ENCODE measurements at places on chromosomes 3 and 15.

- H3K27ac ChIP-seq = no peak overlapping the region
- no peaks in the 10 kb centered on the region for H3K4me1 ChIP-seq
- no peaks in the 10 kb centered on the region for H3K36me3 ChIP-seq
- no peak for DNase-seq
- peaks cover 4% of the 10 kb centered on the region for H3K27me3 ChIP-seq
Measured at GRCh38 chr15:25884370-25884769, 21.2 kb upstream of the ATP10A start.

GRCh38 chr15:68413363-68414205, 18.4 kb downstream of the ITGA11 start:
- H3K4me3 ChIP-seq = no peak overlapping the region
- H3K27me3 ChIP-seq = peaks cover 6% of the 10 kb centered on the region
- no peaks in the 10 kb centered on the region for H3K36me3 ChIP-seq
- peak; percentile 5 for DNase-seq
- H3K4me1 ChIP-seq = no peaks in the 10 kb centered on the region
- H3K27ac ChIP-seq = no peak overlapping the region

GRCh38 chr15:46091860-46092450, 457.1 kb downstream of the SQOR start:
- no peak overlapping the region for H3K4me3 ChIP-seq
- H3K27me3 ChIP-seq = no peaks in the 10 kb centered on the region
- no peak overlapping the region for H3K27ac ChIP-seq
- no peak for DNase-seq
- H3K4me1 ChIP-seq = no peaks in the 10 kb centered on the region
- H3K36me3 ChIP-seq = no peaks in the 10 kb centered on the region

DNA sequence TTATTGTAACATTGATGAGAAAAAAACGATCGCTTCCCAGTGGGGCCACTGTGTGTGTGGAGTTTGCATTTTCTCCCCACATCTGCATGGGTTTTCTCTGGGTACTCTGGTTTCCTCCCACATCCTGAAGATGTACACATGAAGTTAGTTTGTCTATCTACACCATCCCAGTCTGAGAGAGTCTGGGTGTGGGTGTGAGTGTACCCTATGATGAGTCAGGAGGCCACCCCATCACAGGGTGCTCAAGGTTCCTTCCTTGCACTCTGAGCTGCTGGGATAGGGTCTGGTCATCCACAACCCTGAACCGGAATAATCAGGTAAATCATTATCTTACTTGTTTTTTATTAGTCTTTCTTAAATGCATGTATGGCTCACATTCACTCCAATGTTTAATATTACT, 457.1 kb downstream of the NTRK3 start:
- H3K27ac ChIP-seq = no peak overlapping the region
- H3K4me3 ChIP-seq = no peak overlapping the region
- peaks cover 1% of the 10 kb centered on the region for H3K27me3 ChIP-seq

- H3K4me3 ChIP-seq = no peak overlapping the region
- no peak overlapping the region for H3K27ac ChIP-seq
- no peaks in the 10 kb centered on the region for H3K27me3 ChIP-seq
- peaks cover 14% of the 10 kb centered on the region for H3K4me1 ChIP-seq
- H3K36me3 ChIP-seq = no peaks in the 10 kb centered on the region
Measured at GRCh38 chr15:41630616-41631217, 29.5 kb upstream of the MGA start.

GRCh38 chr3:51422211-51422610, 31.1 kb downstream of the RBM15B start:
- no peaks in the 10 kb centered on the region for H3K4me1 ChIP-seq
- peaks cover 20% of the 10 kb centered on the region for H3K36me3 ChIP-seq
- H3K27ac ChIP-seq = peak overlapping the region; percentile 58

- no peaks in the 10 kb centered on the region for H3K27me3 ChIP-seq
- no peak overlapping the region for H3K27ac ChIP-seq
- no peaks in the 10 kb centered on the region for H3K36me3 ChIP-seq
- H3K4me3 ChIP-seq = no peak overlapping the region
- no peak for DNase-seq
Measured at GRCh38 chr3:120797857-120798256, 55.3 kb downstream of the GTF2E1 start.

GRCh38 chr3:8182904-8183303, 318.7 kb upstream of the LMCD1 start:
- H3K4me1 ChIP-seq = peaks cover 10% of the 10 kb centered on the region
- no peak overlapping the region for H3K4me3 ChIP-seq
- H3K27ac ChIP-seq = no peak overlapping the region
- peaks cover 11% of the 10 kb centered on the region for H3K27me3 ChIP-seq

DNA sequence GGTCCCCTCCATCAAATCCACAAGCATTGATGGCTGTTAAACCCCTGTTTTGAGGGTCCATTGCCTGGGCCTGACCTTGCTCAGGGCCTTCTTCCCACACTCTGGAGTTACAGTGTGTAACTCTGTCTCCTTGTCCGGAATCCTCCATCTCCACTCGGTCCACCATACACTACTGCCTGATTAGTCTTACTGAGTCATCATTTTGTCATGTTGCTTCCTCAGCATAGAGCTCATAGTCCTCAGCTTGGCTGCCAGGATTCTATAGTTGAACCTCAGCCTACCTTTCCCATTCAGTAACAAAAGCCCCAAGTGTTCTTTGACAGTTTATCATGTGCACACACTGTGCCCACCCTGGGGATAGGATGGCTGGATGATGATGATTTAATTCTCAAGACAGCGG, 113.0 kb downstream of the PDE8A start:
- no peaks in the 10 kb centered on the region for H3K4me1 ChIP-seq
- no peak overlapping the region for H3K4me3 ChIP-seq
- no peaks in the 10 kb centered on the region for H3K27me3 ChIP-seq

- H3K4me3 ChIP-seq = no peak overlapping the region
- DNase-seq = no peak
- H3K36me3 ChIP-seq = peaks cover 38% of the 10 kb centered on the region
Measured at GRCh38 chr15:58627046-58627445, 122.5 kb downstream of the ADAM10 start.

DNA sequence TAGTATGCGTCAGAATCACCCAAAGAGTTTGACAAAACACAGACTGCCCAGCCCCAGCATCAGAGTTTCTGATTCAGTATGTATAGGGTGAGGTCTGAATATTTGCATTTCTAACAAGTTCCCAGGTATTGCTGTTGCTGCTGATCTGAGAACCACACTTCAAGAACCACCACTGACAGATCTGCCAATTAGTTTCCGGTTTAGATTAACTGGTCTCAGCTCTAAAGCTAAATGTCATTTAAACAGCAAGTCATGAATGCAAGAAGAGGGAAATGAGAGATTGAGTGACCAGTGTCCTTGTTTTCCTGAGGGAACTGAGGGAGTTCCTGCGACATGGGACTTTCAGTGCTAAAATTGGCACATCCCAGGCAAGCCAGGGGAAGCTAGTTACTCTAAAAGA, 305.0 kb downstream of the ZNF385D start:
- DNase-seq = no peak
- no peaks in the 10 kb centered on the region for H3K36me3 ChIP-seq
- H3K27ac ChIP-seq = no peak overlapping the region
- H3K4me3 ChIP-seq = no peak overlapping the region
- H3K4me1 ChIP-seq = no peaks in the 10 kb centered on the region

DNA sequence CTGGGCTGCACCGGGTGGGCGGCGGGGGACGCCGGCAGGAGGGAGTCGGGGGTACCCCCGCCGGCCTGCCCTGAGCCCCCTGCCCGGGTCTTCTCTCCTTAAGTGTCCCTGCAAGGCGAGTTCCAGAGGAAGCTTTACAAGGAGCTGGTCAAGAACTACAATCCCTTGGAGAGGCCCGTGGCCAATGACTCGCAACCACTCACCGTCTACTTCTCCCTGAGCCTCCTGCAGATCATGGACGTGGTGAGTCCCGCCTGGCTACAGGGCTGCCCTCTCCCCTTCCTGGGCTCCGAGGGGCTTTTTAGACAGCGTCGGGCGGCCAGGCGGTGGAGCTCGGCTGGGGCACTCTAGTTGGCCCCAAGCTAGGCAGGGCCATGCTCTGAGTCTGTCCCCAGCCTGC, 480 bp downstream of the CHRNA7 start:
- no peaks in the 10 kb centered on the region for H3K36me3 ChIP-seq
- H3K27ac ChIP-seq = no peak overlapping the region
- H3K4me1 ChIP-seq = peaks cover 2% of the 10 kb centered on the region
- DNase-seq = no peak
- H3K4me3 ChIP-seq = peak overlapping the region; percentile 50

DNA sequence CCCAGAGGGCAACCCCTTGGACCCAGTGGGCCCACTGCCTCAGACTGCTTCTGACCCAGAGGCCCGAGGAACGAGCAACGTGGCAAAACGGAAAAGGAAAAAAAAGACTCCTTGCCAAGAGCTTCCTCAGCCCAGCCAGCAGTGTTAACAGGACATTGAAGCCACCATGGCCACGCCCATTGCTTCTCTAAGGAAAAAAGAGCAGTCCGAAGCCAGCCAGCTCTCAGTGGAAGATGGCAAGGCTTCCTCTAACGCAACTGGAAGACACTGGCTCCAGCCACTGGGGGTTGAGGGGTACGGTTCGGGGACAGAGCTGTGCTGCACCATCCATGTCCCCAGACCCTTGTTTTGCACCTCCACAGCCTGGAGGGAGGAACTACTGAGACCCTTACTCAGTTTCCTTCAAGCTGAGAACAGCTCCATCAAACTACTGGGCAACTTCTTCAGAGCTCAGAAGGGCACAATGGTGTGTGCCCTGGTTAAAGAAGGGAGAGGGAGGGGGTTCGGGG, 10.7 kb downstream of the BMF start:
- no peaks in the 10 kb centered on the region for H3K27me3 ChIP-seq
- peaks cover 67% of the 10 kb centered on the region for H3K4me1 ChIP-seq
- H3K4me3 ChIP-seq = peak overlapping the region; percentile 76
- H3K27ac ChIP-seq = peak overlapping the region; percentile 93
- H3K36me3 ChIP-seq = peaks cover 19% of the 10 kb centered on the region
- DNase-seq = no peak

DNA sequence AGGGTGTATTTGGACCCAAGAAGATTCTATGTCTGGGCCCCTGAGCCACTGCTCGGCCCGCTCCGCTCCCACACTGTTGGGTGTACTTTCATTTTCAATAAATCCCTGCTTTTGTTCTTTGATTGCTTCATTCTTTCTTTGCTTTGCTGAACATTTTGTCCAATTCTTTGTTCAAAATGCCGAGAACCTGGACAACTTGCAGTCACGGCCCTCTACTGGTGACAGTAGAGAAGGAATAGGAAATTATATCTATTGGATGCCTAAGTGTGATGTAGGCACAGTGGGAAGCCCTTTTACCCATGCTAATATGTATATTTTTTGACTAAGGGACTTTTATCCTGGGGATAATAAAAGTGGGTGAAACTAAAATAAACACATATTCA, 340.8 kb downstream of the LRRC3B start:
- H3K4me3 ChIP-seq = no peak overlapping the region
- no peak overlapping the region for H3K27ac ChIP-seq
- DNase-seq = no peak
- no peaks in the 10 kb centered on the region for H3K4me1 ChIP-seq
- no peaks in the 10 kb centered on the region for H3K36me3 ChIP-seq
- no peaks in the 10 kb centered on the region for H3K27me3 ChIP-seq

GRCh38 chr15:63490345-63491034, 13.9 kb upstream of the USP3 start:
- H3K27ac ChIP-seq = peak overlapping the region; percentile 92
- H3K36me3 ChIP-seq = no peaks in the 10 kb centered on the region
- H3K4me1 ChIP-seq = peaks cover 35% of the 10 kb centered on the region
- no peaks in the 10 kb centered on the region for H3K27me3 ChIP-seq

DNA sequence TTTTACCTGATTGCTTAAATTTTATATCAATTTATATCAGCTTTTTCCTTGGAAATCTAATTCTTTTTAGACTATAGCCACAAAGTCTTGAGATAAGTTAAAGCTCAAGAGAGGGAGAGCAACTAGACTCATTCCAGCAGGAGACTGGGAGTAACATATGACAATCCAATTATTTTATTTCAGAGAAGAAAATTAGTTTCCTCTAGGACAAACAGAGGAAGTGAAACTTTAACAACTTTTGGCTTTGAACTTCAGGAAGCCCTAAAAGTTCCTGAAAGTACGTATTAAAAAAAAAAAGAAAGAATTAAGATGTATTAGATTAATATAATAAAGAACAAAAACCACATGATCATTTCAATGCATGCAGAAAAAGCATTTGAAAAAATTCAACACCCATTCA, 13.9 kb upstream of the UBE2E2 start:
- H3K27me3 ChIP-seq = peaks cover 8% of the 10 kb centered on the region
- H3K27ac ChIP-seq = no peak overlapping the region
- DNase-seq = no peak
- no peak overlapping the region for H3K4me3 ChIP-seq
- no peaks in the 10 kb centered on the region for H3K36me3 ChIP-seq
